Stimulated activated memory B cell treated with anti-CD40 and anti-IgM and Interleukin-4, amounts not matched to agents 10 μg/mL and 1 μg/mL and 100 μg/mL, for 72 hours (primary cell): ENCODE measurements at places on chromosomes 2 and 18.

DNA sequence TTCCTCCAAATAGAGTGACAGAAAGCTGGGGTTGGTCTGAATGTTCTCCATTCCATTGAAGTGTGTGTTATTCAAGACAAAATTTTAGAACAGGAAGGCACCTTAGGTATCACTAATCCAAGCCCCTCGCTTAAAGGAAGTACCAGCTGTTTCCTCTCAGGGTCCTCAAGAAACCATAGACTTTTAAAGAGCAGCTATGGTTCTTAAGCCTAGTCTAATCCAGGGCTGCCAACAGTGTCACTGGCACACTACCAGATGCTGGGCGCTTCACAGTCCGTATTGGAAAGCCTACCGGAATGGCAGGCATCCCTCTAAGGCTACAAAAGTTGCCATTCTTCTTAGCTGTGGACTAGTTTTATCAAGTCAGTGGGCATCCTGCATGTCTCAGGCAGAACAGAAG lies 1.9 kb downstream of the NEMP2 start:
- ATAC-seq: no peak

DNA sequence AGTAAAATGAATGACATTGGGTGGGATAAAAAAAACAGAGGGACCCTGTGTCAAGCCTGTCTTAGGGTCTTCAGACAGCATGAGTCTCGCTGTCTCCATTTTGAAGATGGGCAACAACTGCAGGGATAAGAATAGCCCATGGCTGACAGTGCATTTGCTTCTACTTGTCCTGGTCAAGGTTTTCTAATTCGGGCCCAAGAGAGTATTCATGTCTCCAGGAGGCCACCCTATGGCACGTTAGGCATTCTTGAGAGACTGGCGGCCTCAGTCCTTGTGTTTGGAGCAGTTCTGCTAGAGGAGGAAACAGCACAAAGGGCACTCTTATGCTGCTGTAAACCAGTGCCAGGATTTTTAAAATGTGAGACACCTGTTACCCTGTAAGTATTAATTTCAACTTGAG lies 9.5 kb upstream of the MYL1 start:
- ATAC-seq: peak; percentile 26

DNA sequence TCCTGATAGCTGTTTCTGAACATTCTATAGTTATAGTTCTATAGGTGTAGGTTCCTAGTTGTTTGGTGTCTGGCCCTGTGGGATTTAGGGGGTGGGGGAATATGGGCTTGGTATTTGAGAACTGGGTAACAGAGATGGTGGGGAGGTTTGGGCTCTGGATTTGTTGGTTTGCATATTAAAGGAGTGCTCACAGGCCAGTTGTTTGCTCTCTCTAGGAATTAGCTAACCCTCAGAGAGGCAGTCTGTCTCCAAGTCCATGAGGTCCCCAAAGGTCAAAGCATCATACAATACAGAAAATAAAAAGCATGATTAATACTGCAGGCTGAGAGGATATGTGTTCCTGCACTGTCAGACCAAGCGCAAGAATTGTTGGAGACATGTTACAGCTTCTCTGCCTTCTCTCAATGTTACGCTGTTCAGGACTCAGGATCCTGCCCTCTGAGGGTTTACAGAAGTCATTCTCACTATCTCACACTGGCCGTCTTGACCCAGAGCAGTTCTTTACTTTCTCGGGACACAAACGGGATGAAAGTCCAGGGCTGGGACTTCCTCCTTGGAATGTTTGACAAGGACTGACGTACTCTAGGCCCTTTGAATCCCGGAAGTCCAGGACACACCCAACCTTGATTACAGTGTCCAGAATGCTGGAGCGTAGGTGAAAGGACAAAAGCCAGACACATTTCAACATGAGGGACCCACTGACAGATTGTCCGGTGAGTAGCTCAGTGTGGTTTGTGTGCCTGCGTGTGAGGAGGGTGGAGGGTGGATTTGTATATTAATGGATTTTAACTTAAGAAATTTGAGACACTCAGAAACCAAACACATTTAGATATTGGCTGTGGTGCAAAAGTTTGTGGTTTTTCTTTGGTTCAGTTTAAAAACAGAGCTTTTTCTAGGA lies at the start of gene NOSTRIN:
Gene NOSTRIN, plus strand, starts transcription at position 677 of the 898 bp plus-strand sequence. Its CDS starts 10 bp downstream, at position 687.
- ATAC-seq: no peak

GRCh38 chr2:575727-576236 lies 101.4 kb downstream of the TMEM18 start:
- no peak for ATAC-seq

GRCh38 chr2:189022053-189022481 lies 47.9 kb downstream of the COL3A1 start:
- ATAC-seq: no peak

- ATAC-seq: no peak
These were observed 42.5 kb downstream of the TEX44 start for GRCh38 chr2:231634951-231635875.

- peak; percentile 86 for ATAC-seq
These were observed 35.5 kb upstream of the PTMA start for GRCh38 chr2:231672617-231673347.

DNA sequence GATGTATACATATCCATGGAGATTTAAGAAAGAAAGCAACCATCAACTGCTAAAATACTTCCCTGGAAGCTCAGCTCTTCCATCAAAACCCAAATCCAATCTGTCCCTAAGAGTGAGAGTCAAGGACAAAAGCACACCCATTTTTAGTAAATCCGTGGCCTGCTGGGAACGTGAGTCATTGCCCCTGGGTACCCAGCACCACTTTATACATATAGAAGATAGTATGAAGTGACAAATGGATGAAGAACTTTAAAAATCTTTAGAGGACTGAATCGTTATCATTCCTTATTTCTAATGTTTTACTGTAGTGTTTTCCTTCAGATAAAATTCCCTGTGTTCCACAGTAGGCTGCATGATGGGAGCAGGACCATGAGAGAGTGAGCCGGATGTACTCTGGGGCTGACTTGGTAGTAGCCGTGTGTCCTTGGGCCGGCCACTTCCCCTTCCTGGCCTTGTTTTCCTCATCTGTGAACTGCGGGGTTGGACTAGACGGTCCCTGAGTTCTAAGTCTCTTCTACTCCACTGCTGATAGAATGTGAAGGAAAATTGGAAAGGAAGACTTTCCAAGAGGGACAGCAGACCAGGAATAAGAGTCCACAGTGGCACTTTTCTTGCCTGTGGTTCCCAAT lies 28.5 kb upstream of the CEP68 start:
- ATAC-seq: no peak

GRCh38 chr2:12441750-12442475 lies 274.8 kb upstream of the TRIB2 start:
- ATAC-seq: no peak

DNA sequence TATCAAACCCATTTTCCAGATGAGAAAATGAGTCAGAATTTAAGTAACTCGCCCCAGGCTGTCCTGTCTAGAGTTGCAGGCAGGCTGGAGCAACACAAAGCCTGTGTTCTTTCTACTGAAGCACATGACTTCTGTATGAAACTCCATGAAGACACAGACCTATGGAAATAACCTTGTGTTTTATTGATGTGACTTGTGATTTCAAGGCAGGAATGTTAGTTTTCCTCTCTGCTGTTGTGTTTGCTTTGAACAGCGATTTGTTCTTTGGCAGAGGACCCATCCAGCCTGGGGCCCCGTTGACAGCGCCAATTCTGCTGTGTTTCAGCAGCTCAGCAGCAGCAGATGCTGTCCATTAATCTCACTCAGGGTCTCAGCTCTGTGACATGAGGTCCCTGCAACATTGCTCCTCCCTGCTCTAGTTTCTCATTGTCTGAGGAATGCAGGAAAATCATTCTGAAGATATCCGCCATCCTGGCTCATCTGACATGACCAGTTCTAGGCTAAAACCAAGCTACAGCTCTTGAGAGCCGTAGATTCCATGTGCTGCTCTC lies 344.3 kb upstream of the RAB12 start:
- ATAC-seq: no peak

DNA sequence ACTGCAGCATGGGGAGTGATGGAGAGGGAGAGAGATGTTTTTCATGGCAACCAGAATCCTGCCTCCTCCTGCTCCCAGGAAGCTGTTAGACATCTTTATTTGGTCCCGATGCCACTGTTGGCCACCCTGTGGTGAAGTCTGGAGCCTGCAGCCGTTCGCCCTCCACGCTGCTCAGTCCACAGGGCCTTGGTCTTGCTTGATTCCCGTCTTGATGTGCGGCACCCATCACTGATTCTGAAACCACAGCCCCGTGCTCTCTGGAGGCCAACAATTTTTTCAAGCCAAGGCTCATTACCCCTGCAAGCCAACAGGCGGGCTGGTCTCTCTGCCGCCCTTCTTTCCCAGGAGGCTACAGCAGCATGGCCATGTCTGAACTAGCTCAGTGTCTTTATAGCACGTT lies 24.5 kb downstream of the SIGLEC15 start:
- ATAC-seq: peak; percentile 73

- ATAC-seq: no peak
These were observed 390.7 kb downstream of the LRATD1 start for GRCh38 chr2:15023221-15023620.

DNA sequence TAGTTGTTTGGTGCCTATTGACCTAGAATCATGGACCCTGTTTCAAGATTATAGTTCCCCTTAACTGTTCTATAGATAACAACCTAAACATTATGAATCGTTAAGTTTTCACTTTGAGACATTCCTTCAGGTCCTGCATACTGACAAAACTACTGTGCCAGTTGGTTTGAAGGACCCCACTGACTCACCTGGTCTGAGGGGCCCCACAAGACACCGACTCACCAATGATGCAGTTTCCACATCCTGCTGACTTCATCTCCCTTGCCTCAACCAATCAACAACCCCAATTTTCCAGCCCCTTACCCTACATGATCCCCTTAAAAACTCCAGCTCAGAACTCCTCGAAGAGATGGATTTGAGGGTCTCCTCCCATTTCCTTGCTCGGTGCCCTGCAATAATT lies 89.6 kb upstream of the CCDC141 start:
- ATAC-seq: no peak

GRCh38 chr2:42378415-42378814 lies 17.4 kb upstream of the COX7A2L start:
- no peak for ATAC-seq

GRCh38 chr2:1620081-1620480 lies 124.2 kb downstream of the PXDN start:
- ATAC-seq: no peak

DNA sequence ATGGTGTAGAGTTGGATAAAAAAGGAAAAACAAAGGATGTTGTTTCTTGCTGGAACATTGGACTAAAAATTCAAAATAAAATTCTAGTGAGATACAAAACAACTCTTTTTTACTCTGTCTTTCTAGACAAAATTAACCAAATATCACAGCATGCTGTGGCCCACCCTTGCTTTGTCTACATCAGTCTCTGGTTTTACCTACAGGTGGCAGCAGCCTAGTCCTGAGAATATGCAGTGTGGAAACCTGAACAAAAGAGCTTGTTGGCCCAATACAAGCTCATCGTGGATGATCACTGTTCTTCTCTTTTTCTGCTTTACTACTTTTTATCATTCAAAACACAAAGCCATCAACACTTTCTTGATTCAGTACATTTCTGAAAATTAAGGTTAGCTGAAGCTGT lies 210.4 kb downstream of the CDH19 start:
- no peak for ATAC-seq

DNA sequence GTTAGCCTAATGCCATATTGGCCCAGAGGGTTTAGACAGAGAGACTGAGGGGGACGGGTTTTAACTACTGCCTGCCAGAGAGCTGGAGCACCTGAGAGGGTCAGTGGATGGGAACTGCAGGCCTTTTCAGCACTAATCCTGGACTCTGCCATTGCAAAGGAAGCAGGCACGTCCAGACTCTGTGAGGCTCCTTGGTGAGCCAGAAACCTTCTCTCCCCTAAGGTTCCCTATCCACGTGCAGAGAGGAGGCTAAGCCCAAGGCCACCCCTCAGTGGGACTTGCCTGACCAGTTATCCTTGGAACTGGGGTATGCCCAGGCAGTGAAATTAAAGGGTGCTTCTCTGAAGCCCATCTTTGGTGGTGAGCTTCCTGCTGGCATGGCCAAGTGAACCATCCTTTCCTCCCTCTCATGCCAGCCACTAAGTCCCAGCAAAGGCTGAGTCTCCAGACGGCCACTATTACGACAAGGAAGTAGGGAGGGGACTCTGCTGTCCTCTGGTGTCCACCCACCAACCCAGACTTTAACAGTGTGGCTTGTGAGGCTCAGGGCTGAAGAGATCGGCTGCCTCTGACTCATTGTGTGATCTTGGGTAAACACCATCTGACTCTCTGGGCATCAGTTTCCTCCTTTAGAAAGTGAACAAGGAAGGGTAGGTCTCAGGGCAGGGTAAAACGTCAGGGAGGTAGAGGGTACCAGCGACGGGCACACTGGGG lies 3.9 kb upstream of the MLPH start:
- peak; percentile 20 for ATAC-seq

DNA sequence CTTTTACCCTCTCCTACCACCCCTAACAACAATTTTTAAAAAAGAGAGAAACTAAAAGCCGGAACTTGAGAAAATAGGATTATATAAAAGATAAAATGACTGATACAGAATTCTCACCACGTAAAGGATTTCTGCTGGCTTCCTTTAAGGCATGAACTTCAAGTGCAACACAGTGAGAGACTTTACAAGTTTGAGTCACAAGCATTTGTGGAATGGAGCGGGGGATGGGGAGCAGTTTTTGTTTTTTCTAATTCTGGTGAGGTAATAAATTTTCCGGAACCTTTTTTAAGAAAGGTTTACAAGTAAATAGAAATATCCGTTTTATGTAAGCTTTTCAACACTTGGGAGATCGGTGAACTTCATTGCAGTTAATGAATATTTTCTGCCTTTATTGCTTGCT lies 1.8 kb upstream of the CDH2 start:
- ATAC-seq: no peak

GRCh38 chr2:105952131-105952530 lies 207.4 kb downstream of the NCK2 start:
- ATAC-seq: no peak

DNA sequence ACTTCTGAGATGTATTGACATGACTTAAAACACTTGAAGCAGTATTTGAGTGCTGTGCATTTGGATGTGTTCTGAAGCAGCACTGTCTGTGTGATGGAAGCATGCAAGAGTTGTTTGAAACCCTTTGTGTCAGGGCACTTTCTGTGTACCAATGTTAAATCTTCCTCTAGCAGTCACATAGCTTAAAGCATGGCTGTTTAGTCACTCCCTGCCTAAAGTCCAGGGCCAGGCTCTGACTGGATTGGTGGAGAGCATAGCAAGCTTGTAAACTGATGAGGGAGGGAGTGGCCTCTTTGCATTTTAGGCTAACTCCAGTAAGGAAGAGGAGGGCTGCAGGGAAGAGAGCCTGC lies 73.5 kb downstream of the MYO1B start:
- no peak for ATAC-seq

DNA sequence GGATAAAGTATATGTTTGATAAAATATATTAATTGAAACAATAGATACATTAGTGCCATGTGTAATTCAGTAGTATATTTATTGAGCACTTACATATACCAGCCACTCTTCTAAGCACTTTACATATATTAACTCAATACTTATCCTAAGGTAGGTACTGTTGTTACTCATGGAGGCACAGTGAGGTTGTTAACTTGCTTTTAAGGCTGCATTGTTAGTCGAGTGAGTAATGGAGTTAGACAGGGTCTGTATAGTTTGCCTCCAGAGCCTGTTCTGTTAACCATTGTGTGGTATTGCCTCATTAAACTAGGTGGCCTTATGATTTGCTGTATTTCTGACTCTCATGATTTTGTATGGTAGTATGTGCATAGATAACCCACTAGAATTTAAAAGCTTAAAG lies 44.2 kb downstream of the LCLAT1 start:
- no peak for ATAC-seq

GRCh38 chr18:39105104-39105503 lies 1539.5 kb upstream of the CELF4 start:
- ATAC-seq: no peak

- no peak for ATAC-seq
These were observed 428.3 kb downstream of the PARD3B start for GRCh38 chr2:204973616-204974015.

GRCh38 chr2:122652670-122653069 lies 897.2 kb downstream of the TSN start:
- ATAC-seq: no peak

- ATAC-seq: no peak
These were observed 38.9 kb upstream of the ATP6V1B1 start for GRCh38 chr2:70896765-70897202.
